ENCODE measurements at places on chromosomes 6 and 20.

- no peak for DNase-seq
These were observed 45.0 kb downstream of the SULF2 start for GRCh38 chr20:47740121-47740861.

GRCh38 chr6:168915242-168915641 lies 338.4 kb downstream of the THBS2 start:
- no peak for DNase-seq

DNA sequence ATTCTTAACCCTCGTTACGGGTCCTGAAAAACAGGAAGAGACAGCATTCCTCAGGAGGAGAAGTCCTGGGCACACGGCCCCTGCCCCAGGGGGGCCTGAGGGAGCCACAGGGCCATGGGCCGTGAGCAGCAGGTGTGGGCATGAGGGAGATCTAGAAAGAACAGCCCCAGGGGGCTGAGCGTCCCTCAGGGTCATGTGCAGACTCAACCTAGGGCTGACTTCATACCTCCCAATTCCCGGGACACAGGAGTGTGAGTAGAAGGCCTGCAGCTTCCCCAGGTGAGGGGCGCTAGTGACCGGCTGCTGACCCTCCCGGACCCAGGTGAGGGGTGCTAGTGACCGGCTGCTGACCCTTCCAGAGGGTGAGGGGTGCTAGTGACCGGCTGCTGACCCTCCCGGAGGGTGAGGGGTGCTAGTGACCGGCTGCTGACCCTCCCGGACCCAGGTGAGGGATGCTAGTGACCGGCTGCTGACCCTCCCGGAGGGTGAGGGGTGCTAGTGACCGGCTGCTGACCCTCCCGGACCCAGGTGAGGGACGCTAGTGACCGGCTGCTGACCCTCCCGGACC lies 35.1 kb downstream of the FRMD1 start:
- DNase-seq = no peak

DNA sequence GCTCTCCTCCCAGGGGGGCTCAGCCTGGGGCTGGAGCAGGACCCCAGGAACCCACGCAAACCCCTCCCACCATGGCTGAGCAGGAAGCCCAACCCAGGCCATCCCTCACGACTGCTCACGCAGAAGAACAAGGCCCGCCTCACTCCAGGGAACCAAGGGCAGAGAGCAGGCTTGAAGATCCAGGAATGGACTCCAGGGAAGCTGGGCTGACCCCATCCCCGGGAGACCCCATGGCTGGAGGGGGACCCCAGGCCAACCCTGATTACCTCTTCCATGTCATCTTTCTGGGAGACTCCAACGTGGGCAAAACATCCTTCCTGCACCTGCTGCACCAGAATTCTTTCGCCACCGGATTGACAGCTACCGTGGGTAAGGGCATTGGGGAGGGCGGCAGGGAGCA lies 24.7 kb downstream of the RAB44 start:
- DNase-seq = no peak

DNA sequence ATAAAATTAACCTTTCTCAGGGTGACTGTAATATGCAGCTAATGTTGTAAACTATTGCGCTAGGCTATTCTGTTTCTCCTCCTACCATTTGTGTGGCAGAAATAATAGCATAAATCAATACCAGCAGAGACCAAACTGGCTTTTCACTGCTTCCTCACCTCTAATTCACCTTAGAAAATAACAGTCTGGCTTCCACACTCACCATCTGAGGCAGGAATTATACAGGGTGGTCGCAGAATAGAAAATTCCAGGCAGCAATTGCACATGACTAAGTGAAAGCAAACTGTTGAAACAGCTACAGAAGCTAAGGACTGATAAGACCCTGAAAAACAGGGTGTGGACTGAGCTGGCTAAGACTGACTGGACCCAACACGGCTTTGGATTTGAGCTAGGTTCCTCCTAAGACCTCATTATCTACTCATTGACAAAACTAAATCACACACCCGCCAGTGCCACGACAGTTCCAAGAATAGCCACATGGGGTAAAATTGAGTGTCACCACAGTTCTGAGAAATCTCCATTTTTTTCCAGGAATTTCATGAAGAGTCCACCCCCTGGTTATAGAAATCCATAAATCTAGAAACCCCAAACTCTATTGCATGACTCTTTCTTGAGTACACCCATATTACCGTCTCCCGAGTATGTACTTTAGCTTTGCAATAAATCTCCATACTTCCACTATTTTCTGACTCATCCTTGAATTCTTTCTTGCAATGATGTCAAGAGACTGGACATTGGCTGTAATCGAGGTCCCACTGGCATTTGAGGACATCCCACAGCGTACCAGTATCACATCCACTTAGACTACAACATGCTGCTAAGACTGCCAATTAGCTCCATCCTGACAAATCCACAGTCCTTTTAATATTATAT lies 60.9 kb upstream of the KCNQ5 start:
- no peak for DNase-seq

GRCh38 chr6:99603421-99604165 lies 3.0 kb upstream of the PRDM13 start:
- no peak for DNase-seq

DNA sequence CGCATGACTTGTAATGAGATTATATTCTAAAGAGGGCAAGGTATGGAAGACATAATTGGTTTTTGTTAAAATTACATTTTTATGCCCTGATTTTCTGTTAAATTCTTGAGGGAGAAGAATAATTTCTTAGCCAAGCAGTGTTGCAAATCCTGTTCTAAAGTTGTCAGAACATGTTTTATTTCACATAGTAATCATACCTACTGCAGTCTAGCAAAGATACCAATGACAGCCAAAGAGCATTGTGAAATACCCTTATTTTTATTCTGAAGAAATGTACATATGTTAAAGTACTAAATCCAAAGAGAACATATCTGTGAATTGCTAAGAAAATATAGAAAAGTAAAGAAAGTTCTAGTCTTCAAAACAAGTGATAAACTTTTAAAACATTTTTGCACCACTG lies 39.6 kb upstream of the SMIM8 start:
- DNase-seq = no peak

DNA sequence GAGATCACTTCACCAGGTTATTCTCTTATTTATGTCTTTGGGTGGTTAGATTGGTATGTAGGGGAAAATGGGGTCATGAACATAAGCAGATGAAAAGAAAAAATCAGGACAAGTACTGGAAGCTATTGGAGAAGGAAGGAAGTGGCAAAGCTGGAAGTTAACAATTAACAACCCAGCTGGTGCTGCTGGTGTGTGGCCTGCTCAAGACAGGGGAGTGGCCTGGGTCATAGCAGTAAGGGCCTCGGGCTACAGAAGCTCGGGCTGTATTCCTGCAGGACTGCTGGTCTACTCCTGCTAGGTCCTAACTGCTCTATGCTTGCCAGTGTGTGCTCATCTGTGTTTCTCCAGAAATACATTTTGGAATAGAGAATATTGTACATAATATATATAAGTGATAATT lies 19.6 kb downstream of the MYLIP start:
- no peak for DNase-seq

DNA sequence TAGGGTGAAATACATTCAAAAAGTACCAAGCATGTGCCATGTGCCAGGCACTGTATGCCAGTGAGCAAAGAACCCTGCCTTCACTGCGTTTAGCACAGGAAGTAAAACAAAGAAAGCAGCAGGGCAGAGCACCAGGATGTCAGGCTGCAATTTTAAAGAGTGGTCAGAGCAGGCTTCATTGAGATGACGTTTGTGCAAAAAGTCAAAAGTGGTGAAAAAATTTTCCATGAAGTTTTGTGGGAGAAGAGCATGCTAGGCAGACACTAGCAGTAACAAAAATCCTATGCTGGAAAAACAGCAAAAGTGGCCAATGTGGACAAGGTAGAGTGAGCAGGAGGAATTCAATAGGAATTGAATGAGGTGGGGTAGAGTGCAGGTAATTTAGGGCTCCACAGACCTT lies 31.3 kb downstream of the AKIRIN2 start:
- no peak for DNase-seq

- no peak for DNase-seq
These were observed 7.5 kb upstream of the OOEP start for GRCh38 chr6:73377225-73377624.

DNA sequence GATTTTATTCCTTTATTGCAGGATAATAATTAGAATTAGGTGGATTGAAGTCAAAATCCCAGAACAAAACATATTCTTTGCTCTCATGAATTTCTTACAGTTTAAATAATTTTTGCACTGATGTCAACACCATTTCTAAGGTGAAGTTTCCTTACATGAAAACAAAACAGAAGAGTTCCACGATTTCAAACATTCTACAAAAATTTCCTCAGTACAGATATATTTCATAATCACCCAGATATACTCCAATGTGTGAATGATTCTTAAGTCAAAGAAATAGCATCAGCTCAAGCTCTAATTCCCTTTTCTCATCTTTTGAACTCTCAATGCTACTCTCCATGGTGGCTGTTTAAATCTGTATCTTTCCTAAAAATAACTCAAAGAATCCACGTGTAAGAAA lies 39.5 kb upstream of the THBS2 start:
- DNase-seq = no peak

- DNase-seq = no peak
These were observed 360.8 kb upstream of the MANEA start for GRCh38 chr6:95216555-95216954.

GRCh38 chr6:38847497-38847896 lies 132.4 kb downstream of the DNAH8 start:
- DNase-seq = no peak

DNA sequence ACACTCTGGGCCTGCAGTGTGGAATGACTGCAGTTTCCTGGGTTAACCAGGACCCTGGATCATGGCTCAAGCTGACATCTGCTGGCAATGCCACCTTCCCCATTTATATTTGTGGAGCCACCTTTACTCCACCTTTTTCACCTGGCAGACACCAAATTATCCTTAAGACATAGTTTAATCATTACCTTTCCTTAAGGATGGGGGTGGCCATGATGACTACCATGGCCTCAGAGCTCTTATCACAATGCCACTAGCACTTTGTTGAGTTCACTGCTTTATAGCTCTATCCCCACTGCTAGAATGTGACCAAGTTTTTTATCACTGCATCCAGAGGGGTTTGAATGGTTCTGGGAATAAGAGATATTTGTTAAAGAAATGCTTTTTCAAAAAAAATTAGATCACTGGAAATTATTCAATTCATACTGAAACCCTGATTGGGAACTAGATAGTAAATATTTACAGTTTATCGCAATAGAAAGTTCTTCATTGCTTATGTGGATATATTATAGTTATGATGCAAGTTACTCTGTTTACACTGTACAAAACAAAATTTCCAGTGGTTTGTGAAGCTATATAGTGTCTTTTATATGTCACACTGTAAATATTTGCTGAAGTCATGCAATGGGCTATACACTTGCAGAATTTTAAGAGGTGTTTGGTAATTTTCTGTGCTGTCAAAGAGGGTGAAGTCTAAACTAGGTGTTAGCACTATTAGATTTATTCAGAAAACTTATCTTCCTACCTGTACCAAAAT lies 37.3 kb upstream of the IFNGR1 start:
- DNase-seq = no peak

DNA sequence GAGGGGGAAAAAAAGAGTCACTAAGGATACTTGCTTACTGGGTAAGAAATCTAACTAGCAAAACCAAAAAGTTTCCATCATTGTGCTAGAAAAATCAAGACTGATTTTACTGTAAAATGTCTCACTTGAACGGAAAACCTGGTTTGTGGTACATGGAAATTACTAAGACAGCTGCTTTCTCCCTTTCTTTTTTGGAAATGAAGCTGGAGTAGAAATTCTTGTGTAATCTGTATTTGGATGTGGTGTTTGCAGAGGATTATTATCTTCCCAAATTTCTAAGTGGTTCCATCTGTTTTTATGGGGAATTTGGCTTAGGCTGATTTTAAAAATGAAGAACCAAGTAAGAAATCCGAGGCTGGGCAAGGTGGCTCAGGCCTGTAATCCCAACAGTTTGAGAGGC lies 20.4 kb downstream of the EPB41L2 start:
- DNase-seq = no peak

DNA sequence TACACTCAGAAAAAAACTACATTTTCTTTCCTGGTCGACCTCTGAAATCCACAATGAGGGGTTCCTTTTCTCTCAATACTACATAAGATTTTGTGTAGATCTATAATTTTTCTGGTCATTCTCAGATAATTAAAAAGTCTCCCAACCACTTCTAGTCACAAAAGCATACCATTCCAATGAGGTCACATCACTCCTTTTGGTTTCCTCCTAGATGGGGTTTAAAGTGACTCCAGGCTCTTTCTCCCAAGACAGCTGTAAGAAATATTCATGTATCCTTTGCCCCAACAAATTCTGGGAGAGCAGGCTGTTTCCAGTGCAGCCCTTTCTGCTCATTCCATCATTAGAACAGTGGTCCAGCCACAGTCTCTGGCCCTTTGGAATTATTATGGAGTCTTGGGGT lies 43.1 kb upstream of the BEND6 start:
- DNase-seq = no peak

DNA sequence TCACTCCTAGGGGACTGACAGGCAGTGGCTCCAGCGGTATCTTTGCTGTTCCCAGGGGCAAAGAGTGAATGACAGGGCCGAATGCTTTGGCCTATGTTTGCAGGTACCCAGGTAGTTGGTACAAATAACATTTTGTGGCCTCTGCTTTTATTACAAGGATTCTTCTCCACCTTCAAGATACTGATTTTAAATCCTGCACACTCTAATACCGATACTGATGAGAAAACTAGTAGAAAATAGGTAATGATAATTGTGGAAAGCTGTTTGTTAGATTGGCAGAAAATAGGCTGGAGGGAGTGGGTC lies 772 bp downstream of the HINT3 start:
- DNase-seq = no peak

DNA sequence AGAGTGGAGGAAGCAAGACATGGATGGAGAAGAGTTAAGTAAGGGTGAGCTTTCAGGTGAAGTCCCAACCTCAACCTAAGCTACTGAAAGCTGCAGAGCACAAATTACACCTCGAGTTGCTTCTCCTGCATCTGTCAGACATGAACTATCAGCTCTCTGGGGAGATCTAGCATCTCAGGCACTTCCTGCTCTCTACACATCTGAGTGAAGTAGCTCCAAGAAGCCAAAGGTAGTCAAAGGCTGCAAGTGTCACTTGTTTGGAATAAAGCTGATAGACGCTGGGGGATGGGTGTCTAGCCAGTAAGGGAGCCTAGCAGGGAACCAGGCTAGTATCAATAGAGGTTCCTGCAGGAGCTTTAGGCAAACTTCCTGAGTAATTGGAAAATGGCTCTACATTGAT lies 228.0 kb downstream of the PLCB1 start:
- no peak for DNase-seq

DNA sequence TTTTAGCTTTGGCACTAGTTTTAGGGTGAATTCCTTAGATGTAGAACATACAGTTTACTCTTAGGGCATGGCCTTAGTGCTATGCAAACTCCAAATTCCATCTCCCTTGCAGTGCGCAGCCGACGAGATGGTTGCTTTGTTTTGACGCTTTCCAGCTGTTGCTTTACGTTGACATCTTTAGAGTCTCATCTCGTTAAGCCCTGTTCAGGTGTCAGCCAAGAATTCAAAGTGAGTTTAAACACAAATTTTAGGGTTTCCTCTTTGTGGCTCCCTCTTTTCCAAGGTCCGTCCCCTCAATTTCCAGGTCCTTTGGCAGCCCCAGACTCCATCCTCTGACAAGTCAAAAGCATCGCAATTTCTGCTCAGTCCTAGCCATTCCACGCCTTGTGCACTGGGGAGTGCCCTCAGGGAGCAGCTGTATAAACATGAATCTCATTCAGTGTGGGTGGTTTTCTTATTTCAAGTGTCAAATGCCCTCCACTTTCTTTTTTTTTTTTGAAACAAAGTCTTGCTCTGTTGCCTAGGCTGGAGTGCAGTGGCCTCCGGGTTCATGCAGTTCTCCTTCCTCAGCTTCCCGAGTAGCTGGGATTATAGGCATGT lies 14.1 kb upstream of the MAK start:
- DNase-seq = no peak

- no peak for DNase-seq
These were observed 117.8 kb upstream of the TRAF3IP2 start for GRCh38 chr6:111723412-111723970.
